ENCODE measurements at places on chromosomes 6 and 20. TPM values are rescaled to one million over a fixed set of nuclear protein-coding genes. Genes with fewer than 3 reads are reported as not detected.

- DNase-seq, result no peak
These were observed 18.8 kb downstream of the REV3L start for GRCh38 chr6:111464184-111464583.

GRCh38 chr6:116352515-116353471 is 18.0 kb upstream of the DSE start:
- no peak for DNase-seq

DNA sequence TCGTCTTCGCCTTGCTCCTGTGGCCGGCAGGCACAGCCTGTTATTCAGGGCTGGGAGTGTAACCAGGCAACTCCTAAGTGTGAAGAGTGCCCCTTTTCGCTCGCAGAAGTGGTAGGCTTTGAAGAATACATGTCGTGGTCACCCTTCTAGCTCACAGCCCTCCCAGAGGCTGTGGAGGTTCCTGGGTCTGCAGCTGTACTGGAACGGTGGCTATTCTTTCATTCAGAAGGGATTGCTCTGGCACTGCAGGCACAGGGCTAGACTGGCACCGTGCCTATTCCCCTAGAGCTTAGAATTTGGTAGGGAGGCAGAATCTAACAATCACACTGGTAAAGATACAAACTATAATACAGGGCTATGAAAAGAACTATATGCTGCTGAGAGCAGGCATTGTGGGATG is 1.1 kb upstream of the SRSF12 start:
- no peak for DNase-seq

- DNase-seq, result no peak
These were observed 8.6 kb downstream of the MMP9 start for GRCh38 chr20:46017272-46017671.

DNA sequence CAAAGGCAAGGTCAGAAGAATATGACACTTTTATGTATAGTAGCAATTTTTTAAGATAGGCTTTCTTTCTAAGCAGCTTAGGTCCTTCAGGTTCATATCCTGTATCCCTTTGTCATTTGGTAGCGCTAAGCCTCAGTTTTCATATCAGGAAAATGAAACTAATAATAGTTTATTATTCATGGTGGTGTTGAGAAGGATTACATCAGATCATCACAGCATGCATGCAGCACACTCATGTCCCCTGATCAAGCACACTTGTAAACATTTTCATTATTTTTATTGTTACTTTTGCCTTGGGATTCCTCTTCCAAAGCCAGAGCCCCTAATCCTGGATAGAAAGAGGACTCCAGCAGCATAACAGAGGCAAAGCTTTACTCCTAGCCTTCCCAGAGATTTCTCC is 70.2 kb upstream of the ADGRF1 start:
- no peak for DNase-seq

DNA sequence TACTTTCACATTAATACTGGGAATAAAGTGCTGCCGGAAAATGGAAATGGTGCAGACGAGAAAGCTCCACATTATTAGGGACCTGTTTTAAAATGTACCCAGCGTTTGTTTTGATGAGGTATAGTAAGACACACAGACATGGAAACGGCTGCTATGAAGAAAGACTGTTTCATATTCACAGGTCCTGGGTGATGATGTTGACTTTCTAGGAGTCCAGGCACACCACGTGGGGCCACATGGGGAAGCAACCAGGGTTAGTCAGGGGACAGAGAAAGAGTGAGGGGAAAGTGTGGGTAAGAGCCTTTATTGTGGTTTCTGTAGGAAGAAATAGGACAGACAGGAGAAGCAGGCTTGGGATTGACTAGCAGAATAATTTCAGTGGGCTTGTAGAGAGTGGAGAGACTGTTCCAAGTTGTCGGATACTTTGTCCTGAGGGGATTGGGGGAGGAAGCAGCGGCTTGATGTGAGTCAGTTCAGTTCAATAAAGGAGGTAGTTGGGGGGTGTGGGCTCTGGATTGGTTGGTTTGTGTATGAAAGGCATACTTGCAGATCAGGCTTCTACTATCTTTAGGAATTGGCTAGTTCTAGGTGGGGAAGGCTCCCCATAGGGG is 112.0 kb upstream of the MCHR2 start:
- DNase-seq, result no peak

GRCh38 chr6:137223370-137224131 is 4.4 kb upstream of the IFNGR1 start:
- no peak for DNase-seq

DNA sequence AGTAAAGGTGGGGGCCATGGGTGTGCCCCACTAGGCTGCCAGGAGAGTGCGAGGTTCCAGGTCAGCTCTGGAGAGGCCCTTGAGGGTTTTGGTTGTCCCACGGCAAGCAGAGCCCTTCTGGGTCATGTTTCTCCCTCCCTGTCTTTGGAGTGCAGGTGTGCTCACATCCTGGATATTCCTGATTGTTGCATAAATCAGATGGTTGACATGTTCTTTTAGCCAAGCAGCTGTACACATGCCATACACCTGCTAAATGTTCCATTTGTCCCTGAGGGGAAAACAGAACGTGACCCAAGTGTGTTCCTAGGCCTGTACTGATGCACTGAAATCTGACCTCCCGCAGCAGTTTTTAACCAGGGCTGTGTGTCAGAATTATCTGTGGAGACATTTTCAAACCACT is 77.5 kb upstream of the BEND3 start:
- no peak for DNase-seq

- no peak for DNase-seq
These were observed 110.6 kb upstream of the PTPRK start for GRCh38 chr6:128631031-128631430.

- no peak for DNase-seq
These were observed 33.5 kb downstream of the HFE start for GRCh38 chr6:26120807-26121140.

DNA sequence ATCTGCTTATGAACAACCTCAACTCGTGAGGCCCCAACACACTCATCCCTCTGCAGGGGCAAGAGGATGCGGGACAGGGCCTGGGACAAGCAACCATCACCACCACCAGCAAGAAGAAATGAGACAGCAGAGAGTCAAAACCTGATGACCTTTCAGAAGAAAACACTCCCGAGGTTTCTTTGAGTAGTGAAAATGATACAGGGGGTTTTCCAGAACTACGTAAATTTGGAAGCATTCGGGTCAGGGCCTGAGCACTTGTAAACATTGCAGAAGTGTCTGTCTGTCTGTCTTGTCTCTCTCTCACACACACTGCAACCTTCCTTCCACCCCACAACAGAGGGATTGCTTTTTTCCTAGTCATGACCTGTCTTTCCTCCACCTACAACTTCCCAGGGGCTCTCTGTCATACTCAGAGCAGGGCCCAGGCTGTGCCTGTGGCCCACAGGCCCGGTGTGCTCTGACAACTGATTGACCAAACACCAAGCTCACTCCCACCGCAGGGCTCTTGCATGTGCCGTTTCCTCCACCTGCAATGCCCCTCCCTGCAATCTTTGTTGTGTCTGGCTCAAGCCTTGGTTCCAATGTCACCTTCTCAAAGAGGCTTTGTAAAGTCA is 90.9 kb downstream of the BMP7 start:
- no peak for DNase-seq

DNA sequence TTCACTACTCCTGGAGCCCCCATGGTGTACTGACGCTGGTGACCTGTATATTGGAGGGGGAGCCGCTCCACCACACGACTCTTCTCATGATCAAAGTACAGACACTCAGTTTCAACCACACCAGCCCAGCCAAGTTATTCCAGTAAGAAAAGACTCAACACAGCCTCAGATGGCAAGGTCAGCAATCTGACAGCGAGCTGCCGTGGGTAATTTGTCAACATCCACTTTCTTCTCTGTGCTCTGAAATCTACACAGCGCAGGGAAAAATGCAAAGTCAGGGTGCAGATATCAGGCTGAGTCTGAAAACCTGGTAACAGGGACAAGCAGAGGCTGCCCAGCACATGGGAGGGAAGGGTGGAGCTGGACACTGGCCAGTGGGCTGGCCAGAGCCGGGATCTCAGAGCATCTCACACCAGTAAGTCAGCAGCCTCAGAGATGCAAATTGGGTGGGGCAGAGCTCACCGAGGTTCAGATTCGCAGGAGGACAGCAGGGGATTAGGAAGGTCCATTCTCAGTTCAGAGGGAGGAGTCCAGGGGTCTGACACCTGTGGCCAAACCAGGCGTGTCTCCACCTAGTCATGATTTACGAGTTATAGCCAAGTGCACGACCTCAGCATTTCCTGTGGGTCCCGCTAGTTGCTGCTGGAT is 44.5 kb upstream of the RPS6KA2 start:
- no peak for DNase-seq

- no peak for DNase-seq
These were observed 35.4 kb upstream of the ZNFX1 start for GRCh38 chr20:49313283-49313682.

DNA sequence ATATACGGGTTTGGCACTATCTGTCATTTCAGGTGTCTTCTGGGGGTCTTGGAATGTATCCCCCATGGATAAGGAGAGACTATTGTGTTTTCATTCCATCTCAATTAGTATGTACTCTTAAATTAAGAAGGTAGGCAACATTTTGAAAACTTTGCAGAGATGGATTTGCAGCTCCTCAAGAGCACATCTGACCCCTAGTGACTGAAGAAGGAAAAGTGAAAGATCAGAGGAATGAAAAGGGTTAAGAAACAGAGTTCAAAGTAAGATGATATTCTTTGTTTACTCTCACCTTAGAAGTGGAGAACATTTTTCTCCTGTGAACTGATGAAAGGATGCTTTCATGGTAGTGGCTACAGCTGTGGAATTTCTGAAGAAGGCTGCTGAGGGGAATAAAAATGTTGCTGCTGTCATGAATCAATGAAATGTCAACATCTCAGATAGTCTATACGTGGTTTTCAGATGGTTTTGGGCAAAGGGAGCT is 41.5 kb downstream of the SH3BGRL2 start:
- no peak for DNase-seq

DNA sequence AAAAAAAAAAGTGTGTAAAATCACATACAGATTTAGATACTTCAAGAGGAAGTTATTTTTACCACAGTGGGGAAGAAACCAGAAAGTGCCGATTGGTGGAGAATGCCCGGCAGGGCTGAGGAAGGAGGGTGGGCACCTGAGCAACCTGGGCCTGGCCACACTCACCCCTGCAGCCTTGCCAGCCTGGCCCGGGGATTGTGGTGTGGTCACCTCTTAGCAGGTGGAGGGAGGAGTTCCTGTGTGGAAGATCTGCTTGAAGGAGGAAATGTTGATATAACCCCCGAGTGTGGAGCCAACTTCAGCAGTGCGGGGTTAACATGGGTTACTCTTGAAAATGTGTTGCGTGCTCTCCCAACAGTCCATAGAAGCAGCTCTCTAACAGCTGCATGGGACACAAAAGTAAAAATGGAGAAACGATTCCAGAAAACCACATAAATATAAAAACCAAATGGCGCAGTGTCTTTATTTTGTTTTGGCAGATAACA is 14.7 kb downstream of the UST start:
- DNase-seq, result peak; percentile 26

- no peak for DNase-seq
These were observed 12.5 kb downstream of the ZNF391 start for GRCh38 chr6:27400877-27401642.

GRCh38 chr6:31681135-31681671 is 336 bp upstream of the LY6G5C start:
- peak; percentile 64 for DNase-seq

GRCh38 chr6:134195164-134195906 is 122.6 kb downstream of the SGK1 start:
- no peak for DNase-seq

The LY6G6F gene
- total RNA-seq, result not detected

The PMEPA1 gene
- total RNA-seq, result 1.0 TPM

The FOXQ1 gene
- not detected for total RNA-seq

The BTN1A1 gene
- 0.14 TPM for total RNA-seq

The SIRPD gene
- not detected for total RNA-seq

The PEX6 gene
- total RNA-seq, result 16.7 TPM

The L3MBTL1 gene
- total RNA-seq, result 4.3 TPM

The KHDC3L gene
- not detected for total RNA-seq

The SIRPB2 gene
- not detected for total RNA-seq

The GPR63 gene
- total RNA-seq, result 1.0 TPM

The CCN2 gene
- not detected for total RNA-seq
